Hypothalamus (tissue), 51 donors: ENCODE measurements at places on chromosomes 13 and 19.

DNA sequence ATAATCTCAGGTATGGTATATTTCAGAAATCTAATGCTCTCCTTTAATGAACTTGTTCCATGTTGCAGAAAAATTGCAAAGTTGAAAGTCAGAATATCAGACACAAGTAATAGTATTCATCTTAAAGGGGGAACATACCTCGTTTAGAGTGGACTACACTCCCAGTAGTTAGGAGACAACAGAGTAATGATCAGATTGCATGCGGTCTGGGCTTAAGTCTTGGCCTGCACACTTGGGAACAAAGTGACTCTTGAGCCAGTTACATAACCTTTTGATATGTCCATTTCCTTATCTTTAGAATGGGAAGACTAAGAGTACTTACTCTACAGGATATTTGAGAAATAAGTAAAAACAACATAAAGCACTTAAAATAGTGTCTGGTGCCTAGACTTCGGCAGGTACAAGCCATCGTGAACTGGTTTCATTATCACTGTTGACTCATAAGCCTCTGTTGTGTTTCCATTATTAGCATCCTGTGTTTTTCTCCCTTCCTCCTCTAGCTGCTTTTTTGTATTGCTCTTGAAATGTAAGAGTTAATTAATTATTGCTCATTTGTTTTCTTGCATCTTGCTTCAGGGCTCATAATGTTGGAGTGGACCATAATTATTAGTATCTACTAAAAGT, 53.0 kb downstream of the DPY19L3 start:
- no peak for DNase-seq

DNA sequence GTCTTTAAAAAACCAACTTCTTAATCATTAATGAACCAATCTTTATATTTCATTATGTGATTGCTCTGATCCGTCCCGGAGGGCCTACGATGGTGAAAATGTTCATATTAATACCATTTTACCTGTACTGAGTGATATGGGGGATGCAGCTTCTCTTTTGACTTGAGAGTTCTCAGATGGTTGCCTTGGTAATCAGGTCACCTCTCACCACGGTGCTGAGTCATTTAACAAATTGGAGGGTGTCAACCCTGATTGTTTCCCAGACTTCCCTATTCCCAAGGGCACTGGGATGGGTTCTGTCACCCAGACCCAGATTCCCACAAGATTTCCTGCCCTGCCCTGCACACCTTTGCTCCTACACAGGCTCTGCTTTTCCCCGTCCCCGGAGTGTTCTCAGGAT, 128.5 kb upstream of the TMTC4 start:
- no peak for DNase-seq

DNA sequence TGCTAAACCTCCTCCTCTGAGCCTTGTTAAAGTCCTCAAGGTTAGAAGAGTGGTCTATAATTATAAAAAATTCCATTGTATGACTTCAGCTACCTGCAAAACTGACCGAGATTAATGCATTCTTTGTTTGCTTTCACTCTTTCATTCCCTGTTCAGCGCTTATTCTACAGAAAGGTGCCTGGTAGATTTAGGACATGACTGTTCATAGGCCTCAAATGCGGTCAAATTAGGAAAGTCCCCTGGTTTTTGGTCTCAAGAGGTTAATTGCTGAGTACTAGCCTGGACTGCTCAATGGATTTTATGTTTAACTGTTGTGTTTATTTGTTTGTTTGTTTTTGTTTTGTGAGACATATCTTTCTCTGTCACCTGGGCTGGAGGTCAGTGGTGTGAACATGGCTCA, 35.4 kb downstream of the KL start:
- no peak for DNase-seq

- no peak for DNase-seq
These were observed 50.4 kb downstream of the MLLT1 start for GRCh38 chr19:6229216-6229913.

GRCh38 chr13:113461022-113461751, 7.9 kb upstream of the ADPRHL1 start:
- no peak for DNase-seq
